ENCODE measurements at places on chromosomes 3 and 15.

- DNase-seq = no peak
Observed at GRCh38 chr3:120263792-120264191, 21.2 kb downstream of the GPR156 start.

- no peak for DNase-seq
Observed at GRCh38 chr15:64858021-64858575, 16.4 kb downstream of the PLEKHO2 start.

DNA sequence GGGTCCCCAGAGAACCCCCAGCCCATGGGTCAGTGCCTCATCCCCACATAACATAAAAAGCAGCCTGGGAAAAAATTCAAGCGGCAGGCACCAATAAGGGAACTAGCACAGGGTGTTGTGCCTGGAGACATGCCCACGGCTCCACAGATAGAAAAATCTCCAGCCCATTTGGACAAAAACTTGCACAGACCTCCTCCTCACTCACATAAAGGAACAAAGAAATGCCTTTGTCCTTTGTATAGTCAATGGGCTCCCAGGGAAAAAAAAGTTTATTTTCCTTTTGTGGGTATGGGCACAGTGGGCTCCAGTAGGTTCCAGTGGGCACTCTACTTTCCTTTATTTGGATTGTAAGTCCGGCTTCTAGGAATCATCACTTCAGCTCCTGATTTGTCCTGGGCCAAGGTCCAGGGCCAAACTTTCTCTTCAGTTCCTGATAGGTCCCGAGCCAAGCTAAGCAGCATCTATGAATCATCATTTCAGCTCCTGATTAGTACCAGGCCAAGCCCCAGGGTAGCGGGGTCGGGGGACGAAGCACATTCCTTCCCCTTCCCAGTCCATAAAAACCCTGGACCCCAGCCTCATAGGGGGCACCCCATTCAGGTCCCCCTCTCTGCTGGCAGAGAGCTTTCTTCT lies 1.6 kb upstream of the DNAH12 start:
- DNase-seq = no peak

DNA sequence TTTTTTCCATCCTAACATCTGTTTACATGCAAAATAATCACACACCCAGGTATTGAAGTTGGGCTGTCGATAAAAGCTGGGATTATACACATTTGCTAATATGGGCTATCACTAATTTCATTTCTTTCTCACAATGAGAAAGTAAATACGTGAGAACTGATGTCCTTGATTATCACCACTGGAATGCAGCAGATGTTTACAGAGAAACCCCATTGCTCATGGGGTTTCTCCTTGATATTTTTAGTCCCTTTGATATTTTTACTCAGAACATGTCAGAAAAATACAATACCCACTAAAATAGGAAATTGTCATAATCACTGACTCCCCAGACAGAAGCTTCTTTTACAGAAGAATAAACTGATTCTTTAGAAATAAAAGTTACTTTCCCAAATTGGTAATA lies 535.1 kb upstream of the CCDC54 start:
- DNase-seq = no peak

DNA sequence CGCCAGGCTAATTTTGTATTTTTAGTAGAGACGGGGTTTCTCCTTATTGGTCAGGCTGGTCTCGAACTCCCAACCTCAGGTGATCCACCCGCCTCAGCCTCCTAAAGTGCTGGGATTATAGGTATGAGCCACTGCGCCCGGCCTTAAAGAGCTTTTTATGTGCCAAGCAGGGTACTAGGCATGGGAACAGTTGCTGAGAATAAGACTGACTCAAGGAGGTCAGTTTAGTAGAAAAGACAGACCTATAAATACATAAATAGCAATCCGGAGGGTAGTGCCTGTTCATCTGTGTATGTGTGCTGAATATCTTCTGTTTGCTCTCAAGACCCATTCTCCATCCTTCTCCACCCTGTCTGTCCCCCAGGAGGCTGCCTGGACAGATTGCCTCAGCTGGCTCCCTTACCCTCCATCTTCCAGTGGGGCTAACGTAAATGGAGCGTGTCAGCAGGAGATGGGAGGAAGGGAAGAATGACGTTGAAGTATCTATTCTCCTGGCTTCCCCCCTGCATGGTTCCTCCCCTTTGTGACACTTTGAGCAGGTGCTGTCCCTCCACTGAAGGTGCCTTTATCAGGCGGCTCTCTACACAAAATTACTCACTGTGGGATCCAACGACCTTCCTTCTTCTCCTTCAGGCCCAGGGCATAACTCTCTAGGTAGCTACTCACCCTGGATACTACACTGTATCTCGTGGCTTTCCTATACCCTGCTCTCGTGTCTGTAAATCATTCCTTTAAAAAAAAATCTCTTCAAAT lies 31.1 kb downstream of the FBXO40 start:
- no peak for DNase-seq

GRCh38 chr3:175702956-175703355 lies 843.8 kb downstream of the NAALADL2 start:
- no peak for DNase-seq

Measured in activated CD4-positive, alpha-beta T cell treated with anti-CD3 and anti-CD28 coated beads, Interleukin-2, amount 50 U/mL, for 48 hours (primary cell).